ENCODE measurements at places on chromosomes 6 and 20. TPM values are rescaled to one million over a fixed set of nuclear protein-coding genes. Genes with fewer than 3 reads are reported as not detected.

The CLVS2 gene
- not detected for total RNA-seq

The TFAP2C gene
- total RNA-seq: not detected

The SLC44A4 gene
- 0.22 TPM for total RNA-seq

The DEFB132 gene
- total RNA-seq: not detected

GRCh38 chr6:10408457-10408856, 6.4 kb downstream of the TFAP2A start:
- H3K4me1 ChIP-seq: peaks cover 37% of the 10 kb centered on the region
- peaks cover 78% of the 10 kb centered on the region for H3K27me3 ChIP-seq
- no peak overlapping the region for H3K4me3 ChIP-seq
- H3K36me3 ChIP-seq: peaks cover 29% of the 10 kb centered on the region
- DNase-seq: no peak

- peaks cover 5% of the 10 kb centered on the region for H3K27me3 ChIP-seq
- H3K4me1 ChIP-seq: no peaks in the 10 kb centered on the region
- H3K4me3 ChIP-seq: no peak overlapping the region
- no peak overlapping the region for H3K27ac ChIP-seq
- H3K36me3 ChIP-seq: no peaks in the 10 kb centered on the region
Observed at GRCh38 chr20:63371291-63371865, 10.2 kb upstream of the CHRNA4 start.

GRCh38 chr20:59195316-59195993, 31.8 kb downstream of the ZNF831 start:
- peaks cover 7% of the 10 kb centered on the region for H3K36me3 ChIP-seq
- no peak overlapping the region for H3K27ac ChIP-seq
- DNase-seq: no peak
- H3K27me3 ChIP-seq: no peaks in the 10 kb centered on the region
- no peak overlapping the region for H3K4me3 ChIP-seq

DNA sequence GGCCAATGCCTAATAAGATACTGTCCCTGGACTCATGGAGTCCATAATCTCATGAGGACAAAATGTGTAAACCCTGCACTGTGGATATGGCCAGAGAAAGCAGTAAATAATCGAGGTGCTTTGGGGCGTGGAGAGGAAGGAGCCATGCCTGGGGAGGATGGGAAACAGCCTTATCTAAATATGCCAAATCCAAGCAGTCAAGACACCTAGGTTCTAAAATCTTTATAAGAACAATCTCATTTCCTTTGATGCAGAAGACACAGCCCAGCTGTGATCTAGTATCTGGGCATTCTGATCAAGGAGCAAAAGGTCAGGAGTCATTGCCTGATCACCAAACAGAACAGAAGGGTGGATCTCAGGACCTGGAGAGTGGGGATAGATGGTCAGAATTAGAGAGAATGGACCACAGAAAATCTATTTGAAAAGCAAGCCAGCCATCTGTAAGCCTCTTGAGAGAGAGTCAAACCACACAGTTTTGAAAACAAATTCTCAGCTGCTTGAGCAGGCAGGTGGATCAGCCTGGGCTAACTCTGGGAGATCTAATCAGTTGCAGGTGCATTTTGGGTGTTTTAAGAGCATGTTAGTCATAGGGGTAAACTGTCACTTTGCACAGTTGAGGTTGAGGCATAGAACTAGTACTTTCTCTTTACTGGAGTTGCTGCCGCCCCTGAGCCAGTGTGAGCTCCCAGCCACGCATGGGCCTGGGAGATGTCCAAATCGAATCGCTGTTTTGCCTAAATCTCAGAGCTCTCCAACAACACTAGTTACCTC, 130.8 kb upstream of the TNFAIP3 start:
- peaks cover 21% of the 10 kb centered on the region for H3K27me3 ChIP-seq
- peaks cover 39% of the 10 kb centered on the region for H3K4me1 ChIP-seq
- peaks cover 1% of the 10 kb centered on the region for H3K36me3 ChIP-seq

GRCh38 chr6:139536751-139537617, 162.5 kb upstream of the CITED2 start:
- H3K36me3 ChIP-seq: peaks cover 2% of the 10 kb centered on the region
- H3K27me3 ChIP-seq: no peaks in the 10 kb centered on the region
- H3K27ac ChIP-seq: no peak overlapping the region
- no peak overlapping the region for H3K4me3 ChIP-seq
- H3K4me1 ChIP-seq: peaks cover 40% of the 10 kb centered on the region

GRCh38 chr6:20997770-20998147, 463.5 kb downstream of the CDKAL1 start:
- no peaks in the 10 kb centered on the region for H3K27me3 ChIP-seq
- DNase-seq: no peak

GRCh38 chr6:31740397-31741223, 805 bp downstream of the MSH5 start:
- H3K36me3 ChIP-seq: peaks cover 16% of the 10 kb centered on the region
- peaks cover 57% of the 10 kb centered on the region for H3K4me1 ChIP-seq
- peak overlapping the region; percentile 98 for H3K4me3 ChIP-seq
- DNase-seq: no peak
- peak overlapping the region; percentile 93 for H3K27ac ChIP-seq

- DNase-seq: no peak
- no peak overlapping the region for H3K4me3 ChIP-seq
- no peaks in the 10 kb centered on the region for H3K4me1 ChIP-seq
- no peaks in the 10 kb centered on the region for H3K27me3 ChIP-seq
- no peak overlapping the region for H3K27ac ChIP-seq
Observed at GRCh38 chr6:36712816-36713215, 15.2 kb downstream of the RAB44 start.

- H3K27me3 ChIP-seq: no peaks in the 10 kb centered on the region
Observed at GRCh38 chr6:9173229-9173628, 737.9 kb upstream of the SLC35B3 start.

- peak overlapping the region; percentile 88 for H3K4me3 ChIP-seq
- H3K4me1 ChIP-seq: peaks cover 67% of the 10 kb centered on the region
- no peaks in the 10 kb centered on the region for H3K27me3 ChIP-seq
- DNase-seq: no peak
- peaks cover 9% of the 10 kb centered on the region for H3K36me3 ChIP-seq
- peak overlapping the region; percentile 90 for H3K27ac ChIP-seq
Observed at GRCh38 chr20:35661908-35662307, 2.8 kb downstream of the CPNE1 start.

DNA sequence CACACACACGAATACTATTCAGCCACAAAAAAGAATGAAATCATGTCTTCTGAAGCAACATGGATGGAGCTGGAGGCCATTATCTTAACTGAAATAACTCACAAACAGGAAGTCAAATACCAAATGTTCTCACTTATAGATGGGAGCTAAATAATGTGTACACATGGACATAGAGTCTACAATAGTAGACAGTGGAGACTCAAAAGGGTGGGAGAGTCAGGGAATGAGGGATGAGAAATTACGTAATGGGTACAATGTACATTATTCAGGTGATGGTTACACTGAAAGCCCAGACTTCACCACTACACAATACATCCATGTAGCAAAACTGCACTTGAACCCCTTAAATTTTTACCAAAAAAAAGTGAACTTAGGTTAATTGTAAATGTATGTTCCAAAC, 160.4 kb downstream of the TASP1 start:
- no peak for DNase-seq
- H3K27me3 ChIP-seq: no peaks in the 10 kb centered on the region
- H3K36me3 ChIP-seq: peaks cover 28% of the 10 kb centered on the region

DNA sequence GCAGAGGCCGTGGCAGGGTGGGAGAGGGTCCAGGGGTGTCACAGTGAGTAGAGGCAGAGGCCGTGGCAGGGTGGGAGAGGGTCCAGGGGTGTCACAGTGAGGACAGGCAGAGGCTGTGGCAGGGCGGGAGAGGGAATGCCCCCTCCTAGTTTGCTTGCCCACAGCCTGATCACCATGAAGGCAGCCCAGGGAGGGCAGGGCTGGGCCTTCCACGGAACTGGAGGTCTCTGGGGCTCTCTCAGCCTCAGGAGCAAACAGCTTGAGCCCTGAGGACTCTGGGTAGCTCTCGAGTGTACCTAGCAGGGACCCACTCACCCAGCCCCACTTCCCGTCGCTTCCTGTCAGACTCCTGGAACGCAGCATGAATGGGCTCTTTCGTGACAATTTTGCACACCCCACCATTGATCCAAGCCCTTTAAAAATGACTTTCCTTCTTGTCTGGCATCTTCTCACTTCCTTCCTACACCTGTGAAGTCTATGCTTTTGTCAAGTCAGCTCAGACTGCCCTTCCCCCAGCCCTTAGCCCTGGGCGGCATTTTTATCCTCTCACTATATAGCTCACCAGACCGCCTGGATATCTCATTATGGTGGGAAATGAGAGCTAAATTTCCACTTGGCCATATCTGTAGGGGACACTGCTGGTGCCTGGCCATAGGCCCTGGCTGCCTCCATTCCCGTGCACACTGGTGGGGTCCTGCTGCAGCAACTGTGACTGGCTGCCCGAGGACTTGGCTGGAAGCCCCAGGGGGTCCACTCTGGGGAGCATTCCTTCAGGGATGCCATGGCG, 140.3 kb downstream of the CDC5L start:
- H3K27ac ChIP-seq: no peak overlapping the region
- H3K27me3 ChIP-seq: peaks cover 24% of the 10 kb centered on the region
- peaks cover 26% of the 10 kb centered on the region for H3K4me1 ChIP-seq
- no peak for DNase-seq
- no peaks in the 10 kb centered on the region for H3K36me3 ChIP-seq
- no peak overlapping the region for H3K4me3 ChIP-seq

DNA sequence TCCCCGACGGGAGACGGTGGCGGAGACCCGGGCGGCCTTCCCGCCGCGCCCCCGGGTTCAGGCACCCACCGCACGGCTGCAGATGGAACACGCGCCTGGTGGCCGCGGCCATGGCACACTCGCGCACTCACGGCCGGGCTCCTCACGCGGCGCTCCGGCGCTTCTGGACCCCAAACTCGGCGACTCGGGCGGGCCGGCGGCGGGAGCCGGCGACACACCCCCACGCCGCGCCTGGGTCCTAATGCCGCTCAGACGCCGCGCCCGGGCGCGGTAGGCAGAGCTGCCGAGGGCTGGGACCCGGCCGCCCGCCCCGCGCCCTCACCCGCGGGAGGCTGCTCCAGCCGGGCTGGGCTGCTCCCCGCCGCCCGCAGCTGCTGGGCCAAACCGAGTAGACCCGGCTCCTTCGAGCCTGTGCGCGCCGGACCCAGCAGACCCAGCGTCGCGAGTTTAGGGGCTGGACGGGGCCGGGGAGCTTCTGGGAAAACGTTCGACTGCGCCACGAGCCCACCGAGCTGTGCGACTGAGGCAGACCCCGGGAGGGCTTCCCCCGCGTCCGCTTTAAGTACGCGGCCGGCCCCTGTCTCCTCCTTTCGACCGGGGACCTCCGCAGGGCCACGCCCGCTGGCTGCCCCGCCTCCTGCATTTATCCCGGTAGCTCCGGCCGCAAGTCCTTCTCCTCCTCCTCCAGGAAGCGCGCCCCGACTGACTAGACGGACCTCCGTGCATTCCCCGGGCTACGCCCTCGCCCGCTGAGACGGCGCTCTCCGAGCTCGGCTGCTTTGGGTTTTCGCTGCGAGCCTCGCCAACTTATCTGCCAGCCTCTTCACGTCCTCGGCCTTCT, at the start of gene SLC4A11:
TSS of gene SLC4A11 (minus strand) at position 165 of the 841 bp plus-strand sequence. CDS start at position 112, 53 bp downstream.
- H3K36me3 ChIP-seq: no peaks in the 10 kb centered on the region
- H3K4me1 ChIP-seq: peaks cover 11% of the 10 kb centered on the region
- peaks cover 62% of the 10 kb centered on the region for H3K27me3 ChIP-seq
- H3K4me3 ChIP-seq: peak within 1 kb of the TSS; percentile 85
- no peak within 1 kb of the TSS for H3K27ac ChIP-seq
- peak; percentile 59 for DNase-seq

DNA sequence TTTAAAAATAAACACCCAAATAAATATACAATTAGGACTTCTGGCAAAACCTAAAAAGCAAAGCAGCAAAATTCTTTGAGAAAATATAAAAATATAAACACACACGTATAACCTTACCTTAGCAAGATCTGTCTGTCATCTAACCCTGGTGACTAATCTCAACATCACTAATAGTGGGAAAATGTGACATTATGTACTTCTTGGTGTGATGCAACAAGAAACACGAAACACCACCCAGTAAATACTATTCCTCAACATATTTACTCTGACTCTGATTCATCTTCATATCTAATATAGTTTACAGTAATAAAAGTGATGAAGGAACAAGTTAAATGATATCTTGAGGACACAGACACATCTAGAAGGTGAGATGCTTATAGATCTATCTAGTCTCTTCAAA, 332.6 kb upstream of the MANEA start:
- no peak for DNase-seq
- H3K4me1 ChIP-seq: no peaks in the 10 kb centered on the region
- H3K27ac ChIP-seq: no peak overlapping the region
- no peak overlapping the region for H3K4me3 ChIP-seq

- H3K4me3 ChIP-seq: no peak overlapping the region
- no peaks in the 10 kb centered on the region for H3K4me1 ChIP-seq
- H3K27ac ChIP-seq: no peak overlapping the region
Observed at GRCh38 chr6:165732696-165733488, 69.9 kb upstream of the PDE10A start.

- no peak overlapping the region for H3K27ac ChIP-seq
- no peak overlapping the region for H3K4me3 ChIP-seq
- no peak for DNase-seq
- H3K36me3 ChIP-seq: no peaks in the 10 kb centered on the region
- no peaks in the 10 kb centered on the region for H3K4me1 ChIP-seq
Observed at GRCh38 chr6:164628302-164628931, 681.0 kb downstream of the C6orf118 start.

DNA sequence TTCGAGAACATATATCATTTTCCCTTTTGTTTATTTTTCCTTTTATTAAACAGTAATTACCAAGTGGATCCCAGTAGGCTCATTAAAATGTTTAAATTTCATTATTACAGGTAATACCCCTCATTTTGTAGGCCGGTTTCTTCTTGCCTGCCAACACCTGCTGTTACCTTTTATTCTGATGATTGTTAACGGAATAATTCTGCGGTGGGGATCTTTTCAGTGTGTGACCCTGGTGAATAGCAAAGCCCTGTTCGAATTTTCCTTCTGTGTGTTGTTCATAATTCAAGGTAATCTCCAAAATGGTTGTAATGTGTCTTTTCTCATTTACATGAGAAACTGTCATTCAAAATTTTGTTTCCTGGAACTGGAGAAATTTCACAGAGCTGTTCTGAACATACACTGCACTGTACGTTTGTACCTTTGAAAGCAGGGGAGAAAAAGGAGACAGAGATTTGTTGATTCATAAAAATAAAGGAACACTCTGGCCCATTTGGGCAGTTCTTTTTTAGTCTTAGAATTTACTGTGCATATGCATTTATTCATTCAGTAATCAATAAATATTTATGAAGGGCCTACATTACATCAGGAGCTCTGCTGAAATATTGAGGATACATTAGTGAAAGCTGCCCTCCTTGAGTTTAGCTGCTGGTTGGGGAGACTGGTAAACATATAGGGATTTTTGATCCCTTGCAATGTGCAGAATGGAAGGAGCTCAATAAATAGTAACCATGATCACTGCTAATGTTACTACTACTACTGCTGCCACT, 502.0 kb downstream of the QKI start:
- no peak overlapping the region for H3K27ac ChIP-seq
- DNase-seq: no peak
- H3K4me1 ChIP-seq: no peaks in the 10 kb centered on the region
- H3K4me3 ChIP-seq: no peak overlapping the region
